ENCODE measurements at places on chromosomes 7 and 10.

GRCh38 chr7:139600306-139600705 lies 76.8 kb downstream of the CLEC2L start:
- DNase-seq = no peak

DNA sequence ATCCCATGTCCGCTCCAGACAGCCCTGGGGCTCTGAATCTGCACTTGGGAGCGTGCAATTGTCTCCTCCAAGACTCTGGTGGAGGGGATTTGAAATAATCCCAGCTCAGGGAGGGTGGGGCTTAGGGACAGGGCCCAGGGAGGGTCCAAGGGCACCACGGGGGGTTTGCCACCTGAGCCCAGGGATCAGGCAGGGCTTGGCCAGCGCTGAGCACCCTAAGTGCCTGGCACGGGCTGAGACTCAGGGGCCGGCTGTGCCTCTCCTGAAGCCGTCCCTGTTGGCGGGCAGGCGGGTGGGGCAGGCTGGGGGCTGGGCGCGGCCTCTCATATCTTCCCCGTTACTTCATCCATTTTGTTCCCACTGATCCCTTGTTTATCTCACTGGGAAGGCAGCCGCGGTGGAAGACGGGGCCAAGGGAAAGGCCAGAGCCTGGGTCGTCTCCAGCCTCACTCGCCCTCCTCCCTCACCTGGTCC lies 41.8 kb upstream of the ELN start:
- no peak for DNase-seq

DNA sequence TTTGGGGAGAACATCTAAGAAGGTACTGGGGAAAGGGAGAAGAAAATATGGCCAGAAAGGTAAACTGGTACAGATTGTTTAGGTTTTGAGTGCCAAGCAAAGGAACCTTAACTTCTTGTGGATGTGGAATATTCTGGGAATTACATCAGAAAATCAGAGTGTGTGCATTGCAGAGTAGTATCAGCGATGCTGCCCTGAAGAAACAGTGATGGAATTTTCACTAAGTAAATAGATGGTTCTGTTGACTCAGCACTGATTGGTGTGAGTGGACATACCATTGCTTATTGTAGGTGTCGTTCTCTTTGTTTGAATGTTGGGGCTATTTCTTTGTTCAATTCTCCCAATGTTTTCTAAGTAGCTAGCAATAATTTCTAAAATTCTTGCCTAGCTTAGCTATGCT lies 24.4 kb upstream of the AKR1B1 start:
- DNase-seq = no peak

- DNase-seq = no peak
These were observed 1020.2 kb upstream of the C7orf33 start for GRCh38 chr7:147570390-147570789.

DNA sequence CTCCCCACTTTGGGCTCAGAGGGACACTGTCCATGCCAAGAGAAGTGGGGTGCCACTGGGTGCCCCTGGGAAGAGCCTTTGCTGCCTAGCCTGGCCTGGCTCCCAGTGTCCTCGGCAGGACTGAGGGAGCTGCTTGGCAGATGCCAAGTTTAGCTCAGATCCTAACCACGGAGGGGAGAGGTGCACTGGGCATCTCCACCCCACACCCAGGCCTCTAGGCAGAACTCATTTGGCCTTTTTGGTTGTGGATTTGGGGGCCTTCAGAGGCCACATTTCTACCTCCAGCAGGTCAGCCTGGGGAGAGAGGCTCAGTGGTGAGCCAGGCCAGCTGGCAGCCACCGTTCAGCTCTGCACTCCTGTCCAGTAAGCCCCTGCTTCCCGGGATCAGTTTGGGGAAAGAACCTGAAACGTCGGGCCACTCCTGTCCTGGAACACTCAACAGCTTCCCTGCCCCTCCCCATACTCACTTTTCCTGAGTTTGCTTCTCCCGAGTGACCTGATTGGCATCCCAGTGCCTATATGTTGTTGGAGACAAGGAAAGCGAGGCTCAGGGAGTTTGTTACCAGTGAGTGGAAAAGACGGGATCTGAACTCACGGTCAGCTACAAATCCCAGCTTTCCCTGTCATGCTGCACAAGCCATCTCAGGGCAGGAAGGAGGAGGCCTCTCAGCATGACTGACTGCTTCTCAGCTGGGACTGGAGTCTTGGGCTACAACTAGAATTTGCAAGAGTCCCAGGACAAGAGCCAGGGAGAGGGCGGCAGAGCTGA lies 11.2 kb upstream of the CXCL12 start:
- no peak for DNase-seq

GRCh38 chr7:118281196-118281595 lies 56.7 kb downstream of the ANKRD7 start:
- DNase-seq = no peak

DNA sequence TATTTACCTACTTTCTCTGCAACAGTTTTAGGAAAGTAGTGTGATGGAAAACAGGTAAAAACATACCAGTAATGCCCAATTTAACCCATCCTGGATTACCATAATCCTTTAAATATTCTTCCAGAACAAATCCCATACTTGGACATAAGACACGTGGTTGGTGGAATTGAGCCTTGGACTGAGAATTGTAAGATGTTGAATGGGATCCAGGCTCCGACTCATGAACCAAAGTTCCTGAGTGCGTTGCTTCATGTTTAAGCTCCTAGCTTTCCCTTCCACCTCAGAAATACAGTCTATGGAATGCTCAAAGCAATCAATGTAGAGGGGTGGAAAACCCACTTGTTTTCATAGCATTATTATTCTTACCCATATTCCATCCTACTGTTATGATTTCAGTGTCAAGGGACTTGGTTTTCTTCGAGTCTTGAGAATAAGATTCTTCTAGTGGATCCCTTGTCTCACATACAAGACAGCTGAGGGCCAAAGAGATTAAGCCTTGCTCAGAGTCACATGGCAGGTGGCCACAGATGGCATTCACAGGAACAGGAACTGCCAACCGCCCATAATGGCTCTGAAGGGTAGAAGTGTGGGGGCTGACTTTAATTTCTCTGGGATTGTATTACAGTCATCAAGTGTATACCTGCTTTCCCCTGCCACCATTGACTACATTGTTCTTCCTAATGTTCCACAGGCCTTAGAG lies 171.2 kb downstream of the GFRA1 start:
- no peak for DNase-seq

DNA sequence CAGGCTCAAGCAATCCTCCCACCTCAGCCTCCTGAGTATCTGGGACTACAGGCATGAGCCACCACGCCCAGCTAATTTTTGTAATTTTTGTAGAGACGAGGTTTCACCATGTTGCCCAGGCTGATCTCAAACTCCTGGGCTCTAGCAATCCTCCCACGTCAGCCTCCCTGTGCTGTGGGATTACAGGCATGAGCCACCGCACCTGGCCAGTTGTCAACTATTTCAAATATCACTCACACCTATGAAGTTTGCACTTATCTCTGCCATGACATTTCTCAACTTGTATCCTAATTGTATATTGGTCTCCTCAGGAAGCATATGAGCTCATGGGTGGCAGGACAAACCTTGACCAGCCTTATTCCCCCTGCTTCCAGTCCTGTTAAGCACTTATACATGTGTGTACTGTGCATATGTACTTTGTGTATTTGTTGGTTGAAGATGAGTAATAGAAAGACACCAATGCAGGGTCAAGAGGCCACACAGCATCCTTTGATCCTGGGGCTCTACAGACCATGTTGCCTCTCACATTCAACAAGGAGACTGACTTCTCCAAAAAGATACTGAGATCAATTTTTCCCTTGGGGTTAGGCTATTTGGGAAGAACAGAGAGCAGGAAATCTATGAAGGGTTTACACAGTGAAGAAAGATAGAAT lies 82.2 kb downstream of the SLC16A9 start:
- no peak for DNase-seq

- DNase-seq = no peak
These were observed 152.9 kb downstream of the MAGI2 start for GRCh38 chr7:79300573-79300972.

- no peak for DNase-seq
These were observed 16.7 kb downstream of the TMEM120A start for GRCh38 chr7:75977743-75978142.

- no peak for DNase-seq
These were observed 95.4 kb downstream of the ELMO1 start for GRCh38 chr7:37352974-37353948.

DNA sequence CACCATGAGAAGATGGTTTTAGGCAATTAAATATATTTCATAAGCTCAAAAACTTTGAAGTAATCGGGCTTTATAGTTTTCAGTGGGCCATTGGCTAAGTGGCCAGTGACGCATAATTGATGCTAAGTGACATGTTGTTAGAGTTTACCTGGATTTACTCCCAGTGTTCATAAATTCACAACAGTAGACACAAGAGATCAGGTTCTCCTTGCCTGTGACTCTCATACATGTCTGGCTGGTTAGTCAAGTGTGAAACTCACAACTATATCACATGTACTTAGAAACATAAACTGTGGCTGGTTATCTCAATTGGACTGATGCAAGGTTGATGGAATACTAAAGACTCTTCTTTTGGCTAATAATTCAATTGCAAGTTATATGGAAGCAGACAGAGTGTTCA lies 26.2 kb downstream of the ASB15 start:
- peak; percentile 19 for DNase-seq

GRCh38 chr10:125002047-125002422 lies 60.1 kb downstream of the ZRANB1 start:
- DNase-seq = no peak

- DNase-seq = no peak
These were observed 79.7 kb downstream of the CPVL start for GRCh38 chr7:29066641-29067040.

GRCh38 chr7:128915271-128915819 lies 4.8 kb upstream of the KCP start:
- DNase-seq = no peak

DNA sequence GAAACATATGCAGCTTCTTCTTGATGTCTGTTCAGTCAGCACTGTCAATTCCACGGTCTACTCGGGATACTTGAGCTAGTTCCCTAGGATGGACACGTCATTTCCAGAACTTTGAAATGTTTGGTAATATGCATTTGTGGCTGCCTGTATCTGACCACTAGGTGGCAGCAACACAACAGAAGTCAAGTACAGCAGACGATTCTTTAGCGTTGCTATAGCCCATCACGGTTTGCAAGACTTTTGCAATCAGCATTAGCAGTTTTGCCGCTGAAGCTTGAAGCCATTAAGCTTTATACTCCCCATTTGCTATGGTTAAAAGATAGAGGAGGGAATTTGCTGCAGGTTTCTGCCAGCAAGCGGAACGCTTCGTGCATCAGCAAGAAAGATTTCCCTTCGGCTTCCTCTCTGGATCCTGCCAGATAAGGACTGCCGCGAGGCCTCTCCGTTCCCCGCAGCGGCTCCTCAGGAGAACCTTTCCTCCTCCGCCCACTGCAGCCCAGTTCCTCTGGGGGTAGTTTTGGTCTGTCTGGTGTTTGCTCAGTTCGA lies 63.5 kb downstream of the ABCC2 start:
- DNase-seq = peak; percentile 35

- DNase-seq = no peak
These were observed 438.6 kb downstream of the TNS3 start for GRCh38 chr7:47143339-47143738.

DNA sequence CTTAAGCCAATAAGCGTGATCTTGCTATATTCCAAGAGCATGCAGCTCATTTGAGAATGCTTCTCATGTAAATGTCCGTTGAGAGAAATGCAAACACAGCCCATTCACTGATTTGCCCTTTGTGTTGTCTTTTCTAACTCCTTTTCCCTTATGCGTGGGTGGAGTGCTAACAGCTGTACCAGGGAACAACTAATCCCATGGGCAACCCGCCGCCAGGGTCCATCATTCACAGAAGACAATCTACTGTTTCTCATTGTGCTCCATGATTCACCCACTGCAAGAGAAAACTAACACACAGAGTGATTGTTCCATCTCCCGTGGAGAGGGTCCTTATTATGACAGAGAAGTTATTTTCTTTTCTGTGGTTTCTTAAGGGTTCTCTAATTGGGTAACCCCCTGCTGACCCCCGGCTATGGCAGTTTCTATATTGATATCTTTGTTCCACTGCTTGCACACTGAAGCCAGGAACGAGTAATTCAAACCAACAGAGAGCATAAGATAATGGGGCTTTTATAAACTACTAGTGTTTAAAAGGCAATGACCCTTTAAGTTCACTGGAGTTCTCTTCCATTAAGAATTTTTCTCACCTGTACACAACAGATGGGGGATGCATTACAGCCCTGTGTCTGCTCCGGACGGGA lies 298.7 kb downstream of the BAMBI start:
- peak; percentile 63 for DNase-seq

DNA sequence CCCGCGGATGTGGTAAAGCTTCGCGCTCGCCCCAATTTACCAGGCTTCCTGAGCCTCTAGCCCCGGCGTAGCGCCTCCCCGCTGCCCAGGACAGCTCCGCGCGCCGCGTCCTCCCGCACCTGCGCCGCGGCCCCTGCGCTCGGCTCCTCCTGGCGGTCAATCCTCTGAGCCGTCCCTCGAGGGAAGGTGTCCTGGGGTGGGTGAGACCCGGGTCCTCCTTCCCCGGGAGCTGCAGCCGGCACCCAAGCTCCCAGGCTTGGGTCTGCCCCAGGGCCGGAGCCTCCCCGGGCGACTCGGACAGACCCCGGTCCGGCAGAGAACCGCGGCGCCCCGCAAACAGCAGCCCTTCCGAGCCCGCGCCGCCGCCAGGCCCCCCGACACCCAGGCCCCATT lies 512 bp downstream of the OSBPL3 start:
- peak; percentile 11 for DNase-seq

- DNase-seq = peak; percentile 10
These were observed 289.9 kb upstream of the SP8 start for GRCh38 chr7:21076574-21076973.

DNA sequence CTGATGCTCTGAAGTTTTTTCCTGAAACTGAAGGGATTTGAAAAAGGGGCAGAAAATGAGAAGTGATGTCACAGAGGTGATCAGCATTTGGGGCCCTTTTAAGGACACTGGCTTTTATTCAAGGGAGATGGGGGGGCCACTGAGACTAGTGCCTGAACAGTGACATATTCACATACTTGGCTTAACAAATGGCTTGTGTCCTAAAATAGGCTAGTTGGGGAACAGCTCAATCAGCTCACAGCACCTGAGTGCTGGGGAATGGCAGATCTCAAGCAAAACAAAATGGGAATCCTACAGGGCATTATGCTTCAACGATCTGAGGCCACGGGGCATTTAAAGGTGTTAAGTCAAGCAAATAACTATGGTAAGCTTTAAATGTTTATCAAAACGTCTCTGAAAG lies 90.1 kb downstream of the UBE2H start:
- DNase-seq = no peak

GRCh38 chr10:127952918-127953317 lies 46.0 kb downstream of the PTPRE start:
- no peak for DNase-seq

DNA sequence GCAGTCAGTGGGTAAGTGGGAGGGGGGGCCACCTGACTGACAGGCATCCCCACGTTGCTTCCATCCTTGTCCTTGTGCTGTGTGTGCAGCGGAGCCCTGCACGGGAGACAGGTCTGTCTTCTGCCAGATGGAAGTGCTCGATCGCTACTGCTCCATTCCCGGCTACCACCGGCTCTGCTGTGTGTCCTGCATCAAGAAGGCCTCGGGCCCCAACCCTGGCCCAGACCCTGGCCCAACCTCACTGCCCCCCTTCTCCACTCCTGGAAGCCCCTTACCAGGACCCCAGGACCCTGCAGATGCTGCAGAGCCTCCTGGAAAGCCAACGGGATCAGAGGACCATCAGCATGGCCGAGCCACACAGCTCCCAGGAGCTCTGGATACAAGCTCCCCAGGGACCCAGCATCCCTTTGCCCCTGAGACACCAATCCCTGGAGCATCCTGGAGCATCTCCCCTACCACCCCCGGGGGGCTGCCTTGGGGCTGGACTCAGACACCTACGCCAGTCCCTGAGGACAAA lies 24.8 kb downstream of the TBATA start:
- DNase-seq = no peak
